ENCODE measurements at places on chromosomes 16 and 17.

GRCh38 chr17:78719630-78720298, 62.3 kb downstream of the CYTH1 start:
- no peak for DNase-seq

DNA sequence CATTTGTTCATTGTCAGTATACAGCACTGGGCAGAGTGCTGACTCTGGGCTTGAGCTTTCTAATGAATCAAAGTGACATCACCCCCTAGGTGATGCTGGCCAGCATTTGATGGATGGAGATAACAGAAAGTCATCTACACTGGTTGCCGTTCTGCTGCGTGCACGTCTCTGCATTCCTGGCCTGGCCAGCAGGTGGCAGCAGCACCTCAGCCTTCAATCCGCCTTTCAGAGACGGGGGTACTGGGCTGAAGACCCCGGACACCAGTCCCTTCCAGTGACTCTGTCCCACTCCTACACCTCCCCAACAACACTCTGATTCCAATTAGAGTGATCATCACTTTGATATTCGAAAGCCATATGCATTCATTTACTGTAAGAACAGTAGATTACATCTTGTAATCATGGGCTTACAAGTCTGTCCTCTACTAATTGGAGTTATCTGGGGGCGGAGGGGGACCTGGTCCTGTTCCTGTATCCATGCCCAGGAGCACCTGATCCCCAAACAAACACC, 6.0 kb downstream of the CPSF4L start:
- no peak for DNase-seq

GRCh38 chr16:57178793-57179212, 7.0 kb downstream of the PSME3IP1 start:
- no peak for DNase-seq

GRCh38 chr17:75895370-75896155, 1.2 kb downstream of the TRIM65 start:
- peak; percentile 25 for DNase-seq

DNA sequence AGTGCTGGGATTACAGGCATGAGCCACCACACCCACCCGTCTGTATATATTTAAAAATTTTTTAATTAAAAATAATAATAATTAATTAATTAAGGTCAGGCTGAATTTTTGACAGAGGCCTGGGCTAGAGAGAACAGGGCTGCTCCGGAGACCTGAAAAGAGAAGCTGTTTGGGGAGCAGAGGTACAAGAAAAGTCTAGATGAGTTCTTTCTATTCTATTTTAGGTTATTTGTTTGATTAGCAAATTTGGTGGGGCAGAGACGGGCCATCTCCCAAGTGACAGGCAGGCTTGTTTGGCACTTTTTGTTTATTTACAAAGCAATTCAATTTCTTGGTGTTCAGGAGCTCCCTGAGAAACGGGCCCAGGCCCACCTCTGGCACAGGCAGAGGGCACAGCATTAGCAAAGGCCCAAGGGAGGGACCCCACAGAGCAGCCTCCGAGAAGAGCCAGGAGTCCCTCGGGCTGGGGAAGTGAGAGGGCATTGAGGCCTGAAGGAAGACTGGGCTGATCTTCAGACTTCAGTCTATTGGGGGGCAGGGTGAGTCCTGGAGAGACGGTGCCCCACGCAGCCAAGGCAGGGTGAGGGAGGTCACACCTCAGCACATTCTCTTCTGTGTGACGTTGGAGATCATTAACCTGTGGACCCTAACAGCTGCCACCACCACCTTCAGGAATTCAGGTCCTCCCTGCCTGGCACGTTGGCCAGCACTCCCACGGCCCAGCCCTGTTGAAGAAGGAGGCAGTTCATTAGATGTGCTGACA, 10.8 kb upstream of the RIPOR1 start:
- DNase-seq, result no peak

DNA sequence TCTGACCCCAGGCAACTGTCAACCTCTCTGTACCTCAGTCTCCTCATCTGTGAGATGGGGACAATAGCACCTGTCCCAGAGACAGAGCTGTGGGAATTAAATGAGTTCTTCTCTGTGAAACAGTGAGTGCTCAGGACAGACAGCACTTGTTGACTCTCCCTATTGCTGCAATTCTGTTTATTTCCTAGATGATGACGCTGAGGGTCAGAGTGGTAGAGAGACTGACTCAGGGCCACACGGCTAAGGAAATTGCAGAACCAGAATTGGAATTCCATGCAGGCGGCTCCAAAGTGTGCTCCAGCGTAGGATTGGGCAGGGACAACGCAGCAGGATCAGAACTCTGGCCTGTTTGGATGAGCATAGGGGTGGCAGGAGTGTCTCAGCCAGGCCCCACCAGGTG, 302.2 kb downstream of the C16orf95 start:
- no peak for DNase-seq

GRCh38 chr17:3594976-3595375, 14.2 kb downstream of the TRPV1 start:
- DNase-seq, result no peak

DNA sequence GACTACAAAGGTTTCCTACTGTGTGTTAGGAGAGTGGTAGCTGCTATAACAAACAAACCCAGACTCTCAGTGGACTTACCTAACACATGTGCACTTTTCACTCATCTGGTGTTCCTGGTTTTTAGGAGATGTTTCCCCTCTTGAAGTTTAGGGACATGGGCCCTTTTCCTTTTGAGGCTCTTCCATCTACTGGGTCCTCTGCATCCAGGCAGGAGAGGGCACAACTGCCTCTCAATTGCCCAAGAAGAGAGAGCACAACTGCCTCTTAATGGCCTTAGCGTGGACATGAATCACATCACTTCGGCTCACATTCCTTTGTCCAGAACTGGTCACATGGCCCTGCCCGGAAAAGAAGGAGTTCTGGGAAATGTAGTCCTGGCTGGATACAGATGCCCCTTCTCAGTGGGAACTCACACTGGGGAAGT, 9.8 kb upstream of the TNRC6C start:
- DNase-seq, result no peak

DNA sequence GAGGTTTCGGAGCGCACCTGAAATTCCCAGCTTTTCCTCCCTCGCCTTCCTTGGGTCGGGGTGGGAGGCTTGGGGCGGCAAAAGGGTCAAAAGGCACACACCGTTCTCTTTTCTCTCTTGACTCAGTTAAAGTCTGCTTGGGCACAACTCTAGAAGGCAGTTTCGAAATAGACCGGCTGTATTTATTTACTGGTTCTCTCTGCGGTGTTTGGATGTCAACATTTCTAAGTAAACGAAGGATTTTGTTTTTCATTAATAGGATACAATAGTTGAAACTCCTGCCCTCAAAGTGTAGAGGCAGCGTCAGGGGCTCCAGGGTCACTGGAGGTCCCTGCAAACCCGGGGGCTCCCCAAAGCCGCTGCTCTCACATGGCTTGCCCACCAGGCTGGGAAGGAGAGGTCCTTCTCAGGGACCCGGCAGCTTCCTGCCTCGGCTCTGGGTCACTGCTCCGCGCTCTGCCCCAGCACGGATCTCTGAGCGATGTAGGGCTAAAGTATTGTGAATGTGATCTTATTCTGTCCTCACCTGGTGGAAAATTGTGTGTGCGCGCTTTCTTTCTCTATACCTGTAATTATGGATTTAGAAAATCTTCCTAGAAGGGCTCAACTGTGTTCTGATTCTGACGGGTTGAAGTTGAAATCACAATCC, 952 bp downstream of the BMERB1 start:
- DNase-seq, result peak; percentile 55

DNA sequence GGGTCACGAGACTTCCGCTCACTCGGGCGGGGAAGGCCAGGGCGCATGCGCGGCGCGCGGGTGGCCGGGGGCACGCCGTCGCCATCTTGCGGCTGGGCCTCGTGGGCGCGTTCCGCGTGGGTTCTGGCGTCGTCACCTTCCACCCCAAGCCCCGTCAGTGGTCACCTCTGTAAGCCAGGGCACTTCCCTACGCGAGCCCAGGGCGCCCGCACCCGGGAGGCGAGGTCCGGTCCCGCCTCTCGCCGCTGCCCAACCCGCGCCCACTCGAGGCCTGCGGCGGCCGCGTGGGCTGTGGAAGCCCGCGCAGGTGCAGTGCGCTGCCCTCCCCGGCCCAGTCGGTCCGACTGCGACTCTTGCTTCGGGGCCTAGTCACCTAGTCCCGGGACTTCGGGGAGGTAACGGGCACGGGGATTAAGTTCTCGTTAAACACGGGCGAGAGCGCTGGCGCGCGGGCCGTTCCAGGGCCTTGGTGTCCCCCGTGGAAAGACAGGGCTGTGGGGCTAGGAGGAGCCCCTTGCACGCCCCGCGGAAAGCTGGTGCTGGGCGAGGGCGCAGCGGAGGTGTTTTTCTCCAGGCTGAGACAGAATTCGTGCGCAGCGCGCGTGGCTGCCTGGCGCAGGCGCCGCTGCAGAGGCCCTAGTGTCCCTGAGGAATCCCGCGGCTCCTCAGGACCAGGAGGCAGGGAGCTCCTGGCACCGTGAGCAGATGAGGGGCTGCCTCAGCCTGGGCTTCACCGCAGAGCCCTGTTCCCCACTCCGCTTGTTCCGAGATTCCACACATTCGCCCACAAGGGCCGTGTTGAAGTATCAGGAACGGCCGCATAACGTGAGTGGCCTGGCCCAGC, 472 bp upstream of the ARHGDIA start:
- DNase-seq, result peak; percentile 97

DNA sequence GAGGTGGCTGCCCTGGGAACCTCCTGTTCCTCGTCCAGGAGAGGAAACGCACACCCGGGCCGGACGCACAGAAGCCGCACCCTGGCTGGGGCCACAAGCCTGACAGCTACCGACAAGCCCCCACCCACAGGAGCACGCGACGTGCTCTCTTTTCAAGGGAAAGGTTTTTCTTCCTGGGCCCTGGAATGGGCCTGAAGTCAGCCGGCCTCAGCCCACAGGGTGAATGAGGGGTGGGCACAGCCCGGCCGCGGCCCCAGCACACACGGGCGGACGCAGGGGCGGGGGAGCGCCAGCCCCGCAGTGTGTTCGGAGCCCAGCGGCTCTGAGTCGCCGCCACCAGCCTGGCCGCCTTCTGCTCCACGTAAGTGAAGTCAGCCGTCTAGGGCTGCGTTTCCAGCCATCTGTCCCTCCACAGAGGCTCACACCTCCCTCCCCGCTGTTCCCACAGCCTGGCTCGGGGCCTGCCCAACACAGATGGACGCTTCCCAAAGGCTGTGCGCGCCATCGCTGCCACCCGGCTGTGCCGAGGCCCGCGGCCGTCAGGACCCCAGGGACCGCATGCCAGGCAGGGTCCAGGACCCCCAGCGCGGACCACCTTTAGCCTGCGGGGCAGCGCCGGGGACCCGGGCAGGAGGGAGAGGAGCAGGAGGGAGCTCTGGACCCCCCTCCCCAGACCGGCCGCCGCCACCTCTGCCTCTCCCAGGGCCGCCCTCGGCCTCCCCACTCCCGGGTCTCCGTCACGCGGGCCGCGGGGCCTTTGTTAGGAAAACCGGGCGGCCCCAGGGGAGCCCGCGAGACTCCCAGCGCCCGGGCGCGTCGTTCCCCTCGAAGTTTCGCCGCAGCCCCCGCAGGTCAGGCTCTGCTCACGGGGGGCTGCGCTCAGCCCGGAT, 36.8 kb downstream of the CBFA2T3 start:
- no peak for DNase-seq

- peak; percentile 52 for DNase-seq
Measured at GRCh38 chr17:13888056-13888609, 181.2 kb upstream of the COX10 start.
